ENCODE measurements at places on chromosomes 3 and 15.
A peak's percentile ranks its signal among the peaks of the same experiment; 100 is the strongest.

- DNase-seq, result no peak
Measured at GRCh38 chr3:175258763-175259162, 399.6 kb downstream of the NAALADL2 start.

DNA sequence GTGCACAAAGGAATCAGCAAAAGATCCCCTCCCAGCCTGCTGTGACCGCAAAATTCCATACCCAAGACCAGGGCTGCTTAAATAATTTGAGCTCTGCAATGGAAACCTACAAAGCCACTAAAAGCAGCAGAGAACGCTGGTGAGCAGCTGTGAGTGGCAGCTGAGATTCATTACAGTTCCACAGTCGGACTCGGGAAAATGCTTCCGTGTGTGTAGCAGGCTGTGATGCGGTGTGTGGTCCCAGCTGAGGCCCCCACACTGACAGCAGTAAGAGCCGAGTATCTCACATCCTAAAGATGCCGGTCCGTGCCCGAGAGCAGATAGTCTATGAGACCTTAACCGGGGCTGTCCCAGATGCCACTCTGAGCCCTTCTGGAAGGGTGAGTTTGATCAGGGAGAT is 37.4 kb downstream of the TM2D3 start:
- no peak for DNase-seq

GRCh38 chr3:58754074-58754473 is 87.5 kb upstream of the FAM3D start:
- DNase-seq, result no peak

DNA sequence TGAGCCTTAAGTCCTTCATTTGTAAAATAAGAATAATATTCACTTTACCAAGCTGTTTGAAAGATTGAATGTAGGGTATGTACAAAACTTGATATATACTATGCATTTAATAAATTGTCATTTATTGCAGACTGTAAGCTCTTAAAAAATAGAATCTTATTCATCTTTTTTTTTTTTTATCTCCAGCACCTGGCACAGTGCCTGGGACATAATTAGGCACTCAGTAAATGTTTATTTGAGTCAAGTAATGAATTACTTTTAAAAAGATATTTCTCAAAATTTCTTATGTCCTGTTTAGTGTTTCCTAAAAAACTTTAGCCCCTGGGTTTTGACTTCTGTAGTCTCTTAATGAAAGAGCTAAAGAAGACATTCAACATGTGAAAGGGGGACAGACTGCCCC is 71.7 kb downstream of the TOP2B start:
- DNase-seq, result no peak

GRCh38 chr15:67839929-67840748 is at the start of gene RNU6-1:
Gene RNU6-1 (minus strand): TSS chr15:67840045.
- DNase-seq, result peak; percentile 94

GRCh38 chr3:23325466-23326065 is 122.4 kb downstream of the UBE2E2 start:
- no peak for DNase-seq

GRCh38 chr15:42544853-42545629 is 3.6 kb downstream of the LRRC57 start:
- no peak for DNase-seq

DNA sequence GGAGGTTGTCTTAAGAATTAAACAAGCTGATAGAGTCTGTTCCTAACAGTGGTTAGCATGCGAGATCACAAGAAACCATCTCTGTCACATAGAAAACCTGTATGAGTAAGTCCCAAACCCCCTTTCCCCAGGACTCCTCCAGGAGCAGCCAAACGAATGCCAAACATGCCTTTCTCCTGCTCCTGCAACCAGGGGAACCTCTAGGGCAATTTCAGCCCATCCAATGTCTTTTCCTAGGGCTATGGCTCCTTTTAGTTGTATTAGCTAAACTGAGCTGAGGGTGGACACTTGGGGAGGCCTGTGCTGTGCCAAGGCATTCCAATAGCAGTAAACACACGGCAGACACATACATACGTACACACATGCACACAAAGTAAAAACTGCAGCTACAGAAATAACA is 36.5 kb upstream of the TIMP4 start:
- no peak for DNase-seq
